ENCODE measurements at places on chromosomes 11 and 22.

DNA sequence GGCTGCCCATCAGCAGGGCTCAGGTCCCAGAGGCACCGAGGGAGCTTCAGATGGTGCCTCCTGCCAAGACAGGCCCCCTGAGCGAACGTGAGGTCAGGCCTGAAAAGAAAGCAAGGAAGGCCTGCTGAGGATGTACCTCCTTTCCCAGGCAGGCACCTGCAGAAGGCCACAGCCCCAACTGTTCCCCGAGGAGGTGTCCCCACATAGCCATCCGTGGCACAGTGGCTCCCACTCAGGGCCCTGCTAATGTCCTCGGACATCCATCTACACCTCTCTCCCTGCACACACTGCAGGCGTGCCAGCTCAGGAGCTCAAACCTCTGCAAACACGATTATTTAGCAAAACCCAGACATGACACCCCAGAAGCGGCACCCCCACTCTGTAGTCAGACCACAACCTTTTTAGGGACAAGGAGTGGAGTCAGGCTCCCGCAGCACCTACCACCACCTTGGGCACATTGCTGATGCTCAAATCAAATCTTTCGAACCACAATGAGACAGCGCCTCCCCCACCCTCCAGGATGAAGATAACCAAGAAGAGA lies 36.9 kb downstream of the SHANK2 start:
- DNase-seq = no peak

- no peak for DNase-seq
Measured at GRCh38 chr11:126647735-126648134, 292.2 kb downstream of the ST3GAL4 start.

GRCh38 chr22:47148956-47149728 lies 386.7 kb downstream of the TBC1D22A start:
- no peak for DNase-seq

GRCh38 chr11:68550485-68550817 lies 89.9 kb downstream of the PPP6R3 start:
- DNase-seq = no peak

Data from progenitor cell of endocrine pancreas (in vitro differentiated cells).